HFFc6 (cell line): ENCODE measurements at places on chromosomes 6 and 20. TPM values are rescaled to one million over a fixed set of nuclear protein-coding genes. Genes with fewer than 3 reads are reported as not detected.

GRCh38 chr6:37990762-37991525 lies 171.4 kb downstream of the ZFAND3 start:
- peak overlapping the region; percentile 97 for H3K27ac ChIP-seq
- H3K4me3 ChIP-seq, result peak overlapping the region; percentile 74
- peaks cover 88% of the 10 kb centered on the region for H3K4me1 ChIP-seq
- peak; percentile 88 for DNase-seq
- no peaks in the 10 kb centered on the region for H3K36me3 ChIP-seq

- no peak overlapping the region for H3K4me3 ChIP-seq
- no peaks in the 10 kb centered on the region for H3K4me1 ChIP-seq
- DNase-seq, result no peak
- no peaks in the 10 kb centered on the region for H3K36me3 ChIP-seq
- H3K27ac ChIP-seq, result no peak overlapping the region
These were observed 7.3 kb downstream of the EYA4 start for GRCh38 chr6:133248241-133249001.

GRCh38 chr6:77011929-77012545 lies 451.3 kb downstream of the HTR1B start:
- no peak overlapping the region for H3K27ac ChIP-seq
- H3K27me3 ChIP-seq, result no peaks in the 10 kb centered on the region
- DNase-seq, result no peak
- no peaks in the 10 kb centered on the region; the same call in 1 of the 2 replicates for H3K36me3 ChIP-seq
- H3K4me1 ChIP-seq, result peaks cover 19% of the 10 kb centered on the region

- H3K27me3 ChIP-seq, result no peaks in the 10 kb centered on the region
- DNase-seq, result no peak
- peak overlapping the region; percentile 10 for H3K27ac ChIP-seq
- peaks cover 21% of the 10 kb centered on the region for H3K36me3 ChIP-seq
- H3K4me1 ChIP-seq, result peaks cover 48% of the 10 kb centered on the region
These were observed 5.1 kb downstream of the PERP start for GRCh38 chr6:138101946-138102731.

GRCh38 chr6:84809455-84809854 lies 45.1 kb upstream of the TBX18 start:
- no peak for DNase-seq
- H3K27ac ChIP-seq, result no peak overlapping the region
- no peaks in the 10 kb centered on the region for H3K36me3 ChIP-seq

GRCh38 chr6:56521976-56522375 lies 120.7 kb downstream of the DST start:
- peaks cover 5% of the 10 kb centered on the region; the same call in 1 of the 2 replicates for H3K27me3 ChIP-seq
- DNase-seq, result no peak
- H3K4me1 ChIP-seq, result peaks cover 93% of the 10 kb centered on the region
- H3K27ac ChIP-seq, result peak overlapping the region; percentile 47
- H3K4me3 ChIP-seq, result no peak overlapping the region; the same call in 1 of the 2 replicates

- H3K27ac ChIP-seq, result no peak overlapping the region
- peaks cover 12% of the 10 kb centered on the region for H3K27me3 ChIP-seq
- no peaks in the 10 kb centered on the region for H3K36me3 ChIP-seq
These were observed 13.6 kb upstream of the ZNF335 start for GRCh38 chr20:45985573-45985972.

DNA sequence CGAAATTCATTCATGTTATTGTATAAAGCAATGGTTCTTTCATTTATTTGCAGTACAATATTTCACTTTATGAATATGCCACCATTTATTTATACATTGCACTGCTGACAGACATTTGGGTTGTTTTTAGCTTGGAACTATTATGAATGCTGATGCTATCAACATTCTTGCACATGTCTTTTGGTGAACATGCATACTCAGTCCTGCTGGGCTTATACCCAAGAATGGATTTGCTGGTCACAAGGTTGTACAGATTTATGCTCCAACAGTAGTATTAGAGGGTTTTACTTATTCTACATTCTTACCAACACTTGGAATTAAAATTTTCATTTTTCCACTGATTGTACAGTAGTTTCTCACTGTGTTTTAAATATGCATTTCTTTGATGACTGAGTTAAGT lies 126.2 kb downstream of the PTPRK start:
- H3K27me3 ChIP-seq, result no peaks in the 10 kb centered on the region; the same call in 1 of the 2 replicates
- H3K4me3 ChIP-seq, result no peak overlapping the region
- H3K36me3 ChIP-seq, result peaks cover 30% of the 10 kb centered on the region
- no peak overlapping the region for H3K27ac ChIP-seq

- no peak overlapping the region for H3K27ac ChIP-seq
- H3K27me3 ChIP-seq, result no peaks in the 10 kb centered on the region
- no peak for DNase-seq
- no peaks in the 10 kb centered on the region for H3K4me1 ChIP-seq
These were observed 667.2 kb downstream of the EPHA7 start for GRCh38 chr6:92752114-92752513.

The ZHX3 gene
- 64.1 and 70.4 TPM in 2 replicates for total RNA-seq

The GPR6 gene
- not detected in 2 replicates for total RNA-seq

The MAVS gene
- 40.4 to 42.1 TPM (median 40.5 TPM) in 3 replicates for total RNA-seq
